ENCODE measurements at places on chromosomes 13 and 19. TPM values are rescaled to one million over a fixed set of nuclear protein-coding genes. Genes with fewer than 3 reads are reported as not detected.

The LGI4 gene
- 0.05 TPM for total RNA-seq

The KLK4 gene
- total RNA-seq: not detected

The GIPR gene
- total RNA-seq: not detected

The ZNF491 gene
- 0.78 TPM for total RNA-seq

The PCDH17 gene
- total RNA-seq: under 0.01 TPM

The SLC1A6 gene
- not detected for total RNA-seq

The NALCN gene
- total RNA-seq: 0.19 TPM

The DENND1C gene
- not detected for total RNA-seq

The OXGR1 gene
- total RNA-seq: not detected

The TJP3 gene
- not detected for total RNA-seq

The FFAR3 gene
- 0.19 TPM for total RNA-seq

The CUL4A gene
- total RNA-seq: 57.5 TPM

The SIGLEC10 gene
- total RNA-seq: not detected
